D721Med (cell line): ENCODE measurements at places on chromosomes 4 and X.

- no peak for DNase-seq
Measured at GRCh38 chr4:161656594-161656993, 507.2 kb downstream of the FSTL5 start.

GRCh38 chr4:16609170-16609758 is 289.2 kb downstream of the LDB2 start:
- no peak for DNase-seq

DNA sequence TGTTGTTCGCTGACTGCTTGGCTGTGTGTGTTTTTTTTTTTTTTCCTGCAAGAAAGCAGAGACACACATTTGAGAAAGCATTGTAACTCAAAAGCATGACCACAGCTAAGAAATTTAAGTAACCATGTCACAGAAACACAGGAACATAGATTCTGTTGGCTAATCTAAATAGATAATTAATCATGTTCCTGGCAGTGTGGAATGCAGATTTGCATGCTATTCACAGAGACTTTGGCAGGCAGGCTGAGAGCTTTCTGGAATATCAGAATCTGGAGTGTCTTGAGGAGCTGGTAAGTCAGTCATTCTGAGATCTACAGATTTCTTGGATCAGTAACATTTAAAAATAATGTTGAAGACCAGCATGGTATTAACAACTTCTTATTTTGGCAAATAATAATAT is 33.2 kb upstream of the SMS start:
- DNase-seq, result no peak

GRCh38 chrX:50920132-50920531 is 9.6 kb downstream of the BMP15 start:
- DNase-seq, result no peak

GRCh38 chr4:140195806-140196205 is 41.8 kb upstream of the MAML3 start:
- no peak for DNase-seq
